ENCODE measurements at places on chromosomes 4 and X.

DNA sequence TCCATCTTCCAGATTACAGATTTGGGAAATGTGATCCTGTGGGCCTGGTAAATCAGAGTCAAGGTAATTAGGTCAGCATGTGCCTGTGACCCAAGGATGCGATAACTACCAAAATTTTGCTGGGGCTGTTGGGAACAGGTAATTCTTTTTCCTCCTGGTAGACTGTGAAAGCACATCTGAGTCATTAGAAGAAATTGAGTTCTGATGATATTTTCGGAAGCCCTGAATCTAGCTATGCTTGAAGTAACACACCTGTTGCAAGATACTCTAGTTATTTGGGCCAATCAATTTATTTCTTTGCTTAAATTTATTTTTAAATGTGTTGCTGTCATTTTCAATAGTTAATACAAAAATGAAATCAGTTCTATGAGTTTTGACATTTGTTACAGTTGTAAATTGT, 903.6 kb downstream of the RPA4 start:
- H3K4me1 ChIP-seq: no peaks in the 10 kb centered on the region
- H3K27me3 ChIP-seq: no peaks in the 10 kb centered on the region
- no peak for DNase-seq
- H3K4me3 ChIP-seq: no peak overlapping the region
- no peaks in the 10 kb centered on the region for H3K36me3 ChIP-seq

GRCh38 chr4:76449833-76450232, 14.8 kb downstream of the SHROOM3 start:
- H3K36me3 ChIP-seq: no peaks in the 10 kb centered on the region
- DNase-seq: no peak
- H3K4me1 ChIP-seq: peaks cover 49% of the 10 kb centered on the region
- peak overlapping the region; percentile 5 for H3K4me3 ChIP-seq

GRCh38 chrX:154046031-154046781, 26.5 kb upstream of the IRAK1 start:
- H3K4me3 ChIP-seq: no peak overlapping the region
- H3K4me1 ChIP-seq: peaks cover 62% of the 10 kb centered on the region
- H3K36me3 ChIP-seq: peaks cover 7% of the 10 kb centered on the region
- no peak for DNase-seq
- no peaks in the 10 kb centered on the region for H3K27me3 ChIP-seq

DNA sequence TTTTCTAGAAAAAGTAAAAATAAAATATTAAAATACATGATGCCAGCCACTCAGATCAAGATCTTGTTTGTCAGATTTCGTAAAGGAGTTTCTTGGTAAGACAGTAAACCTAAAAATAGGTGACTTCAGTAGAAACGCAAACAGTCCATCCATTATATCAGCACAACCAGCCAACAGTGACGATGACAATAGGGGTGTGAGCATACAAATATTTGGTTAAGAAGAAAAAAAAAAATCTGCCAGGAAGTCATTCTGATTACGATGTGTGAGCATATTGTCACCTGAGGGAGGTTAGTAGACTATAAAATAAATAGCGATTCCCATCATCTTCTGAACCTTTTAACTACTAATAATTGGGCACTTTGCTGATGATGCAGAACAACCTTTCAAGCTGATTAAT, 37.6 kb downstream of the SLC7A11 start:
- H3K4me3 ChIP-seq: no peak overlapping the region
- peaks cover 17% of the 10 kb centered on the region for H3K36me3 ChIP-seq
- no peaks in the 10 kb centered on the region for H3K27me3 ChIP-seq

All from osteocyte (in vitro differentiated cells).